Activated effector memory CD4-positive, alpha-beta T cell treated with anti-CD3 and anti-CD28 coated beads, Interleukin-2, amount 50 U/mL, for 16 hours (primary cell): ENCODE measurements at places on chromosomes 5 and 9.

DNA sequence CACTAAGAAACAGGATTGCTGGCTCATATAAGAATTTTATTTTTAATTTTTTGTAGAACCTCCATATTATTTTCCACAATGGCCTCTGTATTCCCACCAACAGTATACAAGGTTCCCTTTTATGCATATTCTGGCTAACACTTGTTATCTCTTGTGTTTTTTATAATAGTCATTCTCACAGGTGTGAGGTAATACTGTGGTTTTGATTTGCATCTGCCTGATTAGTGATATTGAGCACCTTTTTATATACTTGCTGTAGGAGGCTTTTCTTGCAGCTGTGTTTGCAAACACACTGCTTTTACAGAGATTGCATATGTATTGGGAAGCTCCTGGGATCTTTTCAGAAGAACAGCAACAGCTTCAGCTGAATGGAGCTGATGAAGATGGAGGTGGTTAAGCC, 164.8 kb downstream of the DEPDC1B start:
- DNase-seq = no peak

DNA sequence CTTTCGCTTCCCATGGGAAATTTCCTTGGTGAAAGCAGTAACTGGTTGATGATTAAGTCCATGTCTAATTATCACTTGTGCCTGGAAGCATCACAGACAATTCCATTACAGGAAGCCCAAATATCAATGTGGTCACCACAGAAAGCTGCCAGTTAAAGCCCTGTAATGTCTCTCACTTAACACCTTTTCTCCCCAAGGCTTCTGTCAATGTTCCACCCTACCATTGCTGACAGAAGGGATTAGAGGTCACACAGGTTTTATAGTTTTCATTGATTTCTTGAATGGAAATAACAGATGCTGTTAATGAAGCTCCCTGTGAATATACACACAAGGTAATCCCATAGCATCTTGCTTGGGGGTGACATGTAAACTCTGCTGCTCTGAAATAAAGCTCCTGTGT, 279.2 kb downstream of the COX7C start:
- DNase-seq = no peak

DNA sequence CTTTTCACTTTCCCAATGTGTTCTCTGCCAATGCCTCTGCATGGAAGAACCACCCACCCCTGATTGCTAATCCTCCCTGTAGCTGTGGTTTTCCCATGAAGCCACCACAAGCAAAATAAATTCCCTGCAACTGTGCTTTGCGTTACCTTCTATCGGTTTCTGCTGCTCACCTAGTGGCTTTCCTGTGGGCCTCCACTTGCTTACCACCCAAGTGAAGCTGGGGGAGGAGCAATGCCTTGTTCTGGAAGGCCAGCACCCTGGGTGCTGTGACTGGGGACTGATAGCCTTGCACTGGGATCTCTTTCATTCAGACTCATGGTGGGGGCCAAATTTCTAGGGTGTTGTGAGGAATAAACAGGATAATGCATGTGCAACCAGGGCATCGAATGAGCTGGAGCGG, 56.3 kb upstream of the GDNF start:
- no peak for DNase-seq

GRCh38 chr9:121272401-121272948, 4.5 kb downstream of the GSN start:
- no peak for DNase-seq

GRCh38 chr9:111038331-111039230, at the start of gene LPAR1:
Gene LPAR1 (minus strand): TSS chr9:111038470. CDS start chr9:110972117, 66,353 bp downstream.
- DNase-seq = no peak

GRCh38 chr9:71761938-71762353, 6.4 kb downstream of the CEMIP2 start:
- no peak for DNase-seq

DNA sequence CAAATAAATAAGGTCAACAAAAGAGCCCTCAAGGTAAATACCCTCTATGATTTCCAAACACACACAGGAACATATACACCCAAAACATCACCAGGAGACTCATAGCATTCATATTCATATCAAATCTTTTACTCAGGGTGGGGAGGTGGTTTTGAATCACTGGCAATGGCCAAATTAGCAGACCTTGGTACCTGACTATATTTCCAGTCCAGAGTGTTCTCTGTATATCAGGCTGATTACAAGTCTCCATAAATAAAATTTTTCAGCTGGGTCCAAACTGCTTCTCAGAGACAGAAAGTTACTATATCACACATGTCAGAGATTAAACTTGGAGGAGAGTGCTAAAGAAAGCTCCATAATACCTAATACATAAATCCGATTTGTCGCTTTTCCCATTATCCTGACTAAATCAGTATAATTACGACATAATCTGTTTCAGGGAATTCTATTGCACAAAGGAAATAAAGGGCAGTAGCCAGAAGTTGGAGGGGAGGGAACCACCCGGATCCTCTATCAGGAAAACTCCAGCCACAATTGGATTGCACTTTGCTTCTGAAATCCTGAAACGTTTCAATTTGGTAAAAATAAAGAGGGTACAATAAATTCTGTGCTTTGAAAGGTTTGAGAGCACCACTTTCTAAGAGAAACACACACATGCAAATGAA, 7.0 kb upstream of the GOLGA1 start:
- no peak for DNase-seq

DNA sequence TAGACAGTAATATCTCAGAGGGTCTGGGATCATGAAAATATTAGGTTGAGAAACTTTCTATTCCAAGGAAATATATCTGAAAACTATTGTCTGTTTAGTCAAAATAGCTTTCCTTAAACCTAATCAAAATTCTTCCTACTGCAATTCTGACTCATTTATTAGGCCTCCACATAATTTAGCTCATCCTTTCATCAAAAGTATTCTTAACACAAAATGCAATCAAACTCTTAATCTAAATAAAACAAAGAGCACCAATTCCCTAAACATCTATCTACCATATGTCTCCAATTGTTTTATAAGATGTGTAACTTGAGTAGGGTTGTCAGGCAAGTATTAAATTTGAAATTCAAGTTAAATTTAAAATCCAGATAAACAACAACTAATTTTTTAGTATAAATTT, 142.1 kb downstream of the PLK2 start:
- no peak for DNase-seq

GRCh38 chr5:110880413-110880812, 141.6 kb downstream of the SLC25A46 start:
- no peak for DNase-seq

DNA sequence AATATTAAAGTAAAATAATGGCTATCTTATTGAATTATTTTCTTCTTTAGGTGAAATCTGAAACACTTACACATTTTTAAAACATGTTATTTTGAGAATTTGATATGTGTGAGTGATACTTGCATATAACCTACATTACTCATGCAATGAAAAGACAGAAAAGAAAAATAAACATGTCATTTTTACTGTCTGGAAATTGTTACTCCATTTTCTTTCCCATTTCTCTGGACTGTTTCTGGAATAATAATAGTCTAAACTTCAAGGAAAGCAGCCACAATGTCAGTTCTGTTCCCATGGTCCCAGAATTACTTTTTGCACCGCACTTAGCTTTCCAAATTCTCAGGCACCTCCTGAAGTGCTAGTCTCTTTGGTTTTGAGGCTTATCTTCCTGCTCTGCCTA, 145.5 kb downstream of the PRR16 start:
- no peak for DNase-seq

DNA sequence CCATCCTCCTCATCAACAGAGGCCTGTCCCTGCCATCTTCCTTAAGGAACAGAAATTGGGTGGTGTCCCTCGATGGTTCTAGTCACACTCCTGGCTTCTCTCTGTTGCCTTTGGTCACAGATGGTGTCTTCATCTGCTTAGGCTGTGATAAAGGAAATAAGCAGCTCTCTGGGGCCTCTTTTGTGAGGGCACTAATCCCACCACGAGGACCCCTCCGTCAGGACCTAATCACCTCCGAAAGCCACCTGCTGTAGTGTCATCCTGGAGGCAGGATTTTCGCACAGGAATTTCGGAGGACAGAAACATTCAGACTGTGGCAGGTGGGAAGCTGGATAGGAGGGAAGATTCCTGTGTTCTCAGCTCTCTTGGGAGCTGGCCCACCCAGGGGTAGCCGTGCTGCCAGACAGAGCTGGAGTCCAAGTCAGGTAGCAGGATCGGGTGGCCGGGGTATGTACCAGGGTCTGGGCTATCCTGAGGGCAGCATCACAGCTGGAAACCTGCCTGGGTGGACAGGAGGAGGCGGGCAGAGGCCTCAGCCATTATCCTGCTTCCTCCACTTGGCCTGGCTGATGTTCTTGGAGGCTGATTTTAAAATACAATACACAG, 59.5 kb downstream of the ANKRD33B start:
- DNase-seq = no peak

- DNase-seq = peak; percentile 55
Observed at GRCh38 chr5:135219868-135220267, 179.2 kb downstream of the MACROH2A1 start.

DNA sequence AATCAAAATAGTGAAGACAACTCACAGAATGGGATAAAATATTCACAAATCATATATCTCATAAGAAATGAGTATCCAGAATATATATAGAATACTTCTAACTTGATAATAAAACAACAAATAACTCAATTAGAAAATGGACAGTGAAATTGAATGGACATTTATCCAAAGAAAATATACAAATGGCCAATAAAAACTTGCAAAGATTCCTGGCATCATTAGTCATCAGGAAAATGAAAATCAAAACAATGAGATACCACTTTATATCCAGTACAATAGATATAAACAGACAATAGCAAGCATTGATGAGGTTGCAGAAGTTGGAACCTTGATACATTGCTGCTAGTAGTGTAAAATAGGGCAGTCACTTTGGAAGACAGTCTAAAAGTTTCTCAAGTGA, 12.8 kb upstream of the TLR4 start:
- no peak for DNase-seq

GRCh38 chr9:94057918-94058317, 26.3 kb upstream of the PTPDC1 start:
- DNase-seq = no peak

DNA sequence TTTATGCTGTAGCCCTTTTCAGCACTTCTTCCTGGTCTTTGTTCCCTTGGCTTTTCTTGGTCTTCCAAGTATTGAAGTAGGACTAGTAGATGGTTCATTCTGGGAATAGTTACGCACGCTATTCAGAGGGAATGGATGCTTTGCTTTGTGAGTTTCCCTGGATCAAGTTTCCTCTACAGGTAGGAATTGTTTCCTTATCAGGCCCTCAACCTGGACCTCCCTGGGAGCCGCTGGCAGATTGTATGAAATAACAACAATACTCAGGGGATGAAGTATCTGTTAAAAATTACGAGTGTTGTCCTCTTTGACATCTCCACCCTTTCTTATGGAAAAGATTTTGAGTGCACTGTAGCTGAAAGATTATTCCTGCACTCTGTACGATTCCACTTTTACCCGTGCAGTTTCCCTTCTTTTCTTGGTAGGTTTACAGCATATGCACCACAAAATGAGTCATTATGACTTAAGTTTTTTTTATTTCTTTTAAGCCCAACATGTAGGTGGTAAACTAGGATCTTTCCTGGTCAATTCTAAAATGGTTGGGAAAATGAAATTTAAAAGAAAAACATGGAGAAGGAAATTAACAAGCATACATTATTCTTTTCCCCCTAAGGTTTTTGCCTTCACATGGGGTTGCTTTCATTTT, 57.9 kb downstream of the ARHGAP26 start:
- no peak for DNase-seq

DNA sequence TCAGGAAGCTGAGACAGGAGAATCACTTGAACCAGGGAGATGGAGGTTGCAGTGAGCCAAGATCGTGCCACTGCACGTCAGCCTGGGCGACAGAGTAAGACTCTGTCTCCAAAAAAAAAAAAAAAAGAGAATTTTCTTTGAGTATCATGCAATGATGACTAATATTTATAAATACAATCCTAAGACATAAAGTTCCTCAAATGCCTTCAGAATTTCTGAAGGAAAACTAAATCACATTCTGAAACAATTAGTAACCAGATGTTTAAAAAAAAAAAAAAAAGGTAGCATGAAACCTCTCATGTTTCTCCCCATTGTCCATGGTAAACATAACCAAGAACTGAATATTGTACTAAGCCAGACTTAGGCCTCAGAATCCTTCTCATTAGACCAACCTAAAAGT, 23.1 kb downstream of the MLLT3 start:
- DNase-seq = no peak

GRCh38 chr9:108885643-108886348, 23.7 kb downstream of the ACTL7A start:
- DNase-seq = no peak

DNA sequence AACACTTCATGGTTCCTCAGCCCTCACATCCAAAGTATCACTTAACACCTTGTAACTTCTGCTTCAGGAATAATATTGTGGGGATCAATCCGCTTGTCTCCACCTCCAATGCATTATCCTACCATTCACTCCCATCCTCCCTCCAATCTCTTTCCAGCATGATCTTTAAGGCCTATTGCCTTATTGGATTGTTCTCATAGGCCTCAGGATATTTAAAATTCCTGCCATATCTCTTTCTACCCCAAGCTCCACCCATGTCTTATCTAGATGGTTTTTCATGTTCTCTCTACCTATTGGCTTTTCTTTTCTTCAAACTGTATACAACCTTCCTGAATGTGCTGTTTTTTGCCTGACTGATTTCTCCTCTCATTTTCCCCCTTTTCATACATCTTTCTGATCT, 7.2 kb downstream of the KDM4C start:
- no peak for DNase-seq

GRCh38 chr5:100615362-100615761, 80.2 kb downstream of the FAM174A start:
- no peak for DNase-seq

DNA sequence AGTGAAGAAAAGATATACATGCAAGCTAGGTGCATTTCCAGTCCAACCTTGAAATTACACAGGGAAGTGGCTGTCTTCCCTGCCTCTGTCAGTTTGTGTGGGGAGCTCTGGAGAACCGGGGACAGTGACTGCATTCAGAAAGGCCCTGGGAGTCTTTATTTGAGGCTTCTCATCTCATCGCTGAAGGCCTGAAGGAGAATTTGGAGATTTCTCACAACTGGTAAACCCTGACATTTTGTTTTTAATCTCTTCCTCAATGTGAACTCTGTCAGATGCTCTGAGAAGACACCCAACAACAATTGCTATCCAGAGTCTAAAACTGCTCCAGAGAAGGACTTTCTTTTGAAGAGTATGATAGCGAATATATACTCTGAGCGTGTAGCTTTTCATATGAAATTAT, 33.0 kb downstream of the MACIR start:
- no peak for DNase-seq

- DNase-seq = no peak
Observed at GRCh38 chr9:16031971-16032370, 479.1 kb downstream of the CCDC171 start.

DNA sequence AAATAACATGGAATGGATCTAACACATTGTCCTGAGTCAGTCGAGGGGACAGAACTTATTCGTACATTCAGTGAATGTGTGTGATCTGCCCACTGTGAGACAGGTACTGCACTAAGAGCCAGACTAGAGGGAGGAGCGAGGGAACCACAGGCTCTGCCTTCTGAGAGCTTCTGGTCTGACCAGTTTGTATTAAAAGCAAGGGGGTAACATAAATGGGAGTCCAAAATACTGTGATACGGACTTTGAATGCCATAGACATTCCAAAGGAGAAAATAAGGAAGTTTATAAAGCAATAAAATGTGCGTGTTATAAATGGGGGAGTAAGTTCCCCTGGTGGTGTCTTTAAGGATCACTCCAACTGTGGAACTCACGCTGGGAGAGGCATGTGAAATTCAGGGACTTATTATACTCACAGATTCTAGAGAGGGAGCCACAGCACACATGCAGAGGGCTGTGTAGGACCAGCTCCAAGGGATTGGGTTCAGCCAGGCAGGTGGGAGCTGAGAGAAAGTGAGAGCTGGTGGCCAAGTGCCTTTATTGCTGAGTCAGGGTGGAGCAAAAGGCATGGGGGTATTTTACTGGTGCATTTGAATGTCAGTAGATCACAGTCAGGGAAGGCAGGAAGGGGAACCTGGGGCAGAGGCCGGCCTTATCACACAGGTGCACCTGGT, 186.5 kb upstream of the WWC1 start:
- DNase-seq = no peak
